ENCODE measurements at places on chromosomes 3 and 15.
A peak's percentile ranks its signal among the peaks of the same experiment; 100 is the strongest.

DNA sequence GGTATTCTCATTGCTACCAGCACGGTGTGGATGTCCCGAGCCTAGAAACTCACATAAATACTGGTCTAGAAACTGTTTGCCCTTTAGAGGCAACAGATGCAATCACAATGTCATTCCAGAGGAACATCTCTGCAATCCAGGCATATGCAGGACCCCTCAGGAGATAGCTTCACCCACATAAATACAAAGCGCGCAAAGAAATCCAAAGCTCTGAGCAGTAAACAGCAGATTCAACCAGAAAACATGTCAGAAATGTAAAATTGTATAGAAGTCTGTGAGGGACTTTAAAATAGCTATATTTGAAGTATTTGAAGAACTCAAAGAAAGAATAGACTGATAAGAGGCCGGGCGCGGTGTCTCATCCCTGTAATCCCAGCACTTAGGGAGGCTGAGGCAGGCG is 291.7 kb downstream of the FAM43A start:
- DNase-seq, result no peak

GRCh38 chr15:77123854-77124253 is 52.9 kb upstream of the TSPAN3 start:
- no peak for DNase-seq

GRCh38 chr3:46214751-46215352 is 6.7 kb upstream of the CCR1 start:
- DNase-seq, result no peak

GRCh38 chr3:108441071-108441507 is 69.3 kb downstream of the MYH15 start:
- no peak for DNase-seq

DNA sequence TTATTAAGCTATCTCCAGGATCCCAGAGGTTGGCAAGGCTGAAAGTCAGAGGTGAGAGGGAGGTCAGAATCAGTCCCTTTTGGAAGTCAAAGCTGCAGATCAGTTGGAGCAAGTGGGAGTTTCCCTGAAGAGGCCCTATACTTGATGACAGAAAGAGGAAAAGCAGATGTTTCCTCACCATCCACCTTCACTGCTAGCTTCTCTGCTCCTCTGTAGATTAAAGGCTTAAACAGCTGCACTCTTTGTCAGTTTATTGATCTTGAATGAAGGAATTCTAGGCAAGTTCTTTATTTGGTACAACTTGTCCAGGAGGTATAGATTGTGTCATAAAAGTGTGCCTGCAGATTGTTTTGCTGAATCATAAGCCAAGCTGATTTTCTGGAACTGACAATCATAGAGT is 408.2 kb upstream of the TGFBR2 start:
- DNase-seq, result no peak

DNA sequence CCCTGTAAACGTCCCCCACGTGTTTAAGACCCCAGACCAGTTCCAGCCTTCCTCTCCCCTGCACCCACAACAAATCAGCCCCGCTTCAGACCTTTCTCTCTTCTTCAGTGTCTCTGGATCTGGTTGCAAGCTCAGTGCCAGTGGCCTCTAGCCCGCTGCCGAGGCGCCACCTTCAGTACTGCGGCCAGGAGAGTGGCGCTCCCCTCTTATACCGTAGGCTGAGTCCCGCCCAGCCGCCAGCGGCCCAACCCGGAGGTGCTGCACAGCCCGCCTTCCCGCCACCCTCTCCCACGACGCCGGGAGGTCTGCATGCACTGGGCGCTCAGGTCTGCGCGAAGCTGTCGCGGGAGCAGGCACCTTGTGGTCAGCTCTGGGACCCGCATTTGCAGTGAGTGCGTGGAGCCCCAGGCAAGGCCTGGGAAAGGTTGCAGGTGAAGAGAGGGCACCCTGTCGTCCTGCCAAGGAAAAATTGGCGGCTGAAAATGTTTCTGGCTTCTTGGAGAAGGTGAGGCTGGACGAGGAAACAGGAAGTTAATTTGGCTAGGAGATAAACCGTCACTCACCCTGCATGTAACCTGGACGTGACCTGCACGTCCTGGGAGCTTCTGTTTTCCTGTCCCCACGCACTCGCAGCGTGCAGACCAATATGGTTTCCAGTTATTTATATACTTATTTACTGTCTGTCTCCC is at the start of gene C2CD4B:
C2CD4B (minus strand) TSS at position 182 of the 689 bp plus-strand sequence. CDS start 301 bp downstream, outside the sequence.
- peak; percentile 59 for DNase-seq

GRCh38 chr3:195384952-195385351 is 57.9 kb downstream of the ACAP2 start:
- no peak for DNase-seq

DNA sequence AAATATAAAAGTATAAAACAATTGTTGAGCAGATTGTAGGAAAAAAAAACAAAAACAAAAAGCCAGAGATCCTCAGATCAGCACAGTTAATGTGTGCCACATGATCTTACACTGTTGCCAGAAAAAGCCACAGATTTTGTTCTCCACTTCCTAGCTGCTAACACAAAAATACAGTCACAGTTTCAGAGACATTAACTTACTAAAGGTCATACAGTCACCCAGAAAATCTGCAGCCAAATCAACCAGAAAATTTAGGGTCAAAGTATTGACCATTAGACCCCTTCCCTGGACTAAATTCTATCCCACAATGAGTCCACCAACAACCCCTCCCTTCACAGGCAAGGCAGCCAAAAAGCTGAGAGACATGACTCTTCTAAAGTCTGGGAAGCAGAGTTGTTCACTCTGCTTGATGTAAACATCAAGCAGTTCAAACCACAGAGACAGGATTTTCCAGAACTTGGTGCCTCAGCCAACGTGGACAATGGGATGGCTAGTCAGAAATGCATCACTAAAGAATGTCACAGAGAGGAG is 59.1 kb downstream of the SST start:
- DNase-seq, result no peak

- DNase-seq, result no peak
Measured at GRCh38 chr3:51916418-51916817, 13.3 kb upstream of the IQCF1 start.

- no peak for DNase-seq
Measured at GRCh38 chr3:128367221-128367620, 99.5 kb downstream of the DNAJB8 start.

- no peak for DNase-seq
Measured at GRCh38 chr3:143331350-143331749, 211.8 kb downstream of the CHST2 start.

DNA sequence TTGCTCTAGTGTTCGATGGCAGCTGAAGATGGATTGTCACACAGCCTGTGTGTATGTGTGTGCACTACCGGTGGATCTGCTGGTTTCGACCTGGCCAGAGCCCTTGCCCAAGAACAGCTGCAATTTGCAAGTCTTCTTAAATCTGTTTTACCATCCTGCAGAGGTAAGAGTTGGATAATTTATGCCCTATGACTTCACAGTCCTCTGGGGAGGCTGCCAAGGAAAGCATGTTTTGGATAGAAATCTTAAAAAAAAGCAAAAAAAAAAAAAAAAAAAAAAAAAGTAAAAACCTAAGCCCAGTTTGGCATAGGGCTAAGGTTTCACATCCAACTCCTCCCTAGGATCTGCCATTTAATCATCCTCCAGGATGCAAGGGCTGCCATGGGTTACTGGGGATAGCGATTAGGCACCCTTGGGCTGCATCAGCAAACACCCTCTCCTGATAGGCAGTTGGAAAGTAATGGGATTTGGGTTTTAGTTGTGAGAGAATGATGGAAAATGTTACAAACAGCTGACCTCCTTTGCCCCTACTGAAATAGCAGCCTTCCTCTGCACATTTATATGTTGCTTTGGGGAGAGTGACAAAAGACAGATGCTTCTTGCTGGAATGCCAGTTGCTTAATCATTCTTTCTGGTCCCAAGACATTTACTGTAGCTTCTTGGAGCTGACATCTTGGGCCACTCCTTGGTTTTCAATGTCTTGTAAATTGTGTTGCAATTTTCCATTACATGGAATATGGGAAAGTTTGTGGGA is 35.4 kb downstream of the CD200R1L start:
- DNase-seq, result no peak

GRCh38 chr3:88758676-88759075 is 348.7 kb upstream of the EPHA3 start:
- no peak for DNase-seq

DNA sequence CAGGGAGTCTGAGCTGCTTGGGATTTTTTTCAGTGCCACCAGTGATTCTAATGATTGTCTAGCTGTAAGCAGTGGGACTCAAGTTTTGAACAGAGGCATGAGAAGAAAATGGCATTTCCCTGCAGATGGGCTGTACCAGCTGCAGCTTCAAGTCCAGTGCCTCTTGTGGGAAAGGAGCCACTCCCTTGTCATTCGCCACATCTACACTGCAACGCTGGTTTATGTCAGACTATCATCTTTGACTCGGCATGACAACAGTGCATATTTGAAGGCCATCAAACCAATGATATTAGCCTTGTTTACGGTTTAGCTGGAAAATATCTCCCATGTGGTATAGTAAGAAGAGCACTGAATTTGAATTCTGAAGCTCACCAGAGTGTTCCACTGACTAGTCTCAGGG is 22.2 kb downstream of the SCG5 start:
- DNase-seq, result no peak

DNA sequence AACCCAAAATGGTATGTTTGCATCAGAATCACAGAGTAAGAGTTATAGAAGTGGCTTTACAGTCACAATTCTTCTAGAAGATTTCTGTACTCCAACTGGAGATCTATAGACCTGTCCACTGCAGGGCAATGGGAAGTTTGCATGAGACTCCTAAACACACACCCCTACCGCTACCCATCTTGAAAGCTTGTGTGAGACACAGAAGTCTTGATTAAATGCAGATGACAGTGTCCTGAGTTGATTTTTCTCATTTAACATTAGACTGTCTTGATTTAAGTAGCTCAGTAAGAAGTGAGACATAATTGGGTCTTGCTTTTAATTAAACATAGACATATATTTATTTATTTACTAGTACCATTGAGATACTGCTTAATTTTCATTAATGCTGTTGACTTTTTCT is 54.4 kb downstream of the CD47 start:
- no peak for DNase-seq

- DNase-seq, result no peak
Measured at GRCh38 chr3:57972531-57973111, 35.6 kb upstream of the FLNB start.

- no peak for DNase-seq
Measured at GRCh38 chr3:25289663-25290062, 138.4 kb upstream of the RARB start.

GRCh38 chr3:158713094-158713499 is 19.2 kb downstream of the RARRES1 start:
- DNase-seq, result no peak

- DNase-seq, result no peak
Measured at GRCh38 chr3:147218965-147219364, 187.4 kb downstream of the ZIC4 start.

- no peak for DNase-seq
Measured at GRCh38 chr15:95975212-95975611, 355.3 kb upstream of the NR2F2 start.

DNA sequence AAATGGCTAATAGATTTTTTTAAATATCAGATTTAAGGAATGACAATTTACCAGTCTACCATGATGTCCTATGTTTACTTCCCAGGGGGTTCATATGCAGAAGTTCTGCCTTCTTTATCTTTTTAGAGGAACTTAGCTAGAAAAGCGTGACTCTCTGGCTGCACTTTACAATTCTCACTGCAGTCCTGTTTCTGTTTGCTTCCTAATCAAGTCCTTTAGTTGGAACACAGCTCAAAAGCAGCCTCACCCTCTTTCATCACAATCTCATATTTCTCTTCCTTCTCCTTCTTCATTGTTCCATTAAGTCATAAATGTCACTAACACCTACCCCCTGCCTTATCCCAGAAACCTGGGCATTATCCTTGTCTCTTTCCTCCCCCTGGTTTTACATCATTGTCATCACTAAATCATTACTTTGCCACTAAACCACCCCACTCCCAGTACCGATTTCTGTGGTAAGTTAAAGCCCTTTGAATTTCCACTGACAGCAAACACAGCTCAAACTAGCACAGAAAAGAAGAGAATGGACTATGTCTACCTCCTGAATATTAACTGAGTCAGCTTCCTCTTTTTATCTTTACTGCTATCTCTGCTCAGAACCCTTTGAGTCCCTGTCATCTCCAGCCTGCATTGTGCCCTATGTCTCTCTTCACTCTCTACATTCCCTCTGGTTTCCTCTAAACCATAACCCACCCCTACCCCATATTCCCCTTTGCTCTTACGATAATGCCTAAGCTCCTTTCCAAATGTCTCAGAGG is 13.8 kb upstream of the PPP4R2 start:
- no peak for DNase-seq

- DNase-seq, result no peak
Measured at GRCh38 chr15:90104551-90104950, 2.3 kb upstream of the IDH2 start.

DNA sequence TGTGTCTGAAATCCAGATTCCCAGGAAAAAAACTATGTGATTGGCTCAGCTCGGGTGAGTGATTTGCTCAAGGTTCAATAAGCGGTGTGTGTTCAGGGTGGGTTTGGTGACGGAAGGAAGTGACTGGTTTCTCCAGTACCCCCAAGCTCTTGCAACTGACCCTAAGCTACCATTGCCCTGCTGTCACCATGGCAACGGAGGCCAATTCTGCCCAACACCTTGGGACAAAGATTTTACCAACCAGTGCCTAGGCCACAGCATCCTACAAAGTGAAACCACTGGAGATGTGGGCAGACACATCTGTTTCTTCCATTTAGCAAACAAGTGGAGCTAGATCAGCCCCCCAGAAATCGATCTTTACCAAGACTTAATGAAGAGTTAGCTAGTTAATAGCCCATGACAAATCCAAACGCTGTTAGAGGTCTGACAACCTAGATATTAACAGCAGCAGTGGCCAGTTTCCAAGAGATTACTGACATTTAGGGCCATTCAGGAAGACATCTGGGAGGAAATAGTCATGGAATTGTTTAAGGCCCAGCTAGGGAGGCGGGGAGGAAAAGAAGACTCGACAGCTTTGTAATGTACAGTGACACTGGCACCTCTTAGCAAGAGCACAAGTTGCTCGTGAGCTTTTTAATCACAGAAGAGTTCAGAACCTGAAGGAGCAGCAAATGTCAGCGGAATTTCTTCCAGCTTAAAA is 195.9 kb downstream of the SLCO3A1 start:
- DNase-seq, result no peak

GRCh38 chr15:40914486-40914885 is 14.7 kb upstream of the DLL4 start:
- DNase-seq, result no peak

GRCh38 chr3:46489875-46490274 is 7.9 kb upstream of the RTP3 start:
- DNase-seq, result no peak

Measured in activated T-cell treated with anti-CD3 and anti-CD28 coated beads, Interleukin-2, amount 50 U/mL, for 48 hours (primary cell).